MV-4-11 (cell line): ENCODE measurements at places on chromosomes 5 and 9.
A peak's percentile ranks its signal among the peaks of the same experiment; 100 is the strongest.

DNA sequence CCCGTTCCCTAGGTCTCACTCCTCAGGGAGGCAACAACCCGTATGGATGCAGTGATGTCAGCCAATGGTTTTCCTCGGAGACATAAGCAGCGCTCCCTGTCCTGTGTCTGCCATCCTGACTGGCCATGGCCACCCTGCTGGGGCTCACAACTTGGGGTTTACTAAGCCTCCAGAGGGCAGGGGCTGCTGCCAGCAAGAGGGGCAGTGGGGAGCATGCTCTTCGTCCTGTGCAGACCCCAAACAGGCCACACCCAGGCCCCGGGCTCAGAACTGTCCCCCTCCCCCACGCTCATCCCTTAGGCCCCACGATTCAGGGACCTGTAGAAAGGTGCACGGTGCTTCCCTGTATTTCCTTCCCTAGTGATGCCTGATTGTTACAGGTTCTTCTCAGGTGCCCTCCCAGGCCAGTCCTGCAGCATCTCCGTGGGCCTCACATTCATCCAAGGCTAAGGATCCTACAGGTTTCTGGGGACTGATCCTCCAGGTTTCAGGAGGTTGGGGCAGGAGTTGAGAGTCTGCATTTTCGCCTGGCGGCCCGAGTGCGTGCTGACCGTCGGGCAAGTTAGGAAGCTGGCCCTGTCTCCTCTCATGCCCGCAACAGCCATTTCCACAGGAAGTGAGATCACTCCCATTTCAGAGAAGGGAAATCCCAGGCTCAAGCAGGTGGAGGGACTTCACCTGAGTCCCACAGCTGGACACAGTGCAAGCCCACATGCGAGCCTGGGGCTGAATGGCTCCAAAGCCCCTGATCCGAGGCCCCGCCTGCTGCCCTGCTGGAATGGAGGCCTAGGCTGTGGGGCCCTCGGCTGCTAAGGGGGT is 217.6 kb downstream of the ROR2 start:
- DNase-seq, result no peak

DNA sequence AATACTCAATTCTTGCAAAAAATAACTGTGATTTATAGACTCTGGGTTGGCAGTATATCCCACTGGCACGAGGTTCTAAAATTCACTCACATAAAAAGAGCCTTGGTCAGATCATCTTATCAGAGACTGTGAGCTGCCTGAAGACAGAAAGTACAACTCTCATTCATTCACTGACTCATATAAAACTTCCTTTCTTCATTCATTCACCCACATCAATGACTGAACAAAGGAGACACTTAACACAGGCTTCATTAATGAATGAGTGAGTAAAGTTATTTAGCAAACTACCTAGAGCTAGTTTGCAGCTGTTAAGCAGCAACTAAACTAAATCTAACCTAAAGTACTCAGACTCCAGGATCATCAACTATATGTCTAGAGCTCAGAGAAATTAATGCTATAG is 214.7 kb downstream of the DENND1A start:
- no peak for DNase-seq

- DNase-seq, result no peak
Measured at GRCh38 chr5:116564756-116565490, 9.7 kb downstream of the SEMA6A start.

DNA sequence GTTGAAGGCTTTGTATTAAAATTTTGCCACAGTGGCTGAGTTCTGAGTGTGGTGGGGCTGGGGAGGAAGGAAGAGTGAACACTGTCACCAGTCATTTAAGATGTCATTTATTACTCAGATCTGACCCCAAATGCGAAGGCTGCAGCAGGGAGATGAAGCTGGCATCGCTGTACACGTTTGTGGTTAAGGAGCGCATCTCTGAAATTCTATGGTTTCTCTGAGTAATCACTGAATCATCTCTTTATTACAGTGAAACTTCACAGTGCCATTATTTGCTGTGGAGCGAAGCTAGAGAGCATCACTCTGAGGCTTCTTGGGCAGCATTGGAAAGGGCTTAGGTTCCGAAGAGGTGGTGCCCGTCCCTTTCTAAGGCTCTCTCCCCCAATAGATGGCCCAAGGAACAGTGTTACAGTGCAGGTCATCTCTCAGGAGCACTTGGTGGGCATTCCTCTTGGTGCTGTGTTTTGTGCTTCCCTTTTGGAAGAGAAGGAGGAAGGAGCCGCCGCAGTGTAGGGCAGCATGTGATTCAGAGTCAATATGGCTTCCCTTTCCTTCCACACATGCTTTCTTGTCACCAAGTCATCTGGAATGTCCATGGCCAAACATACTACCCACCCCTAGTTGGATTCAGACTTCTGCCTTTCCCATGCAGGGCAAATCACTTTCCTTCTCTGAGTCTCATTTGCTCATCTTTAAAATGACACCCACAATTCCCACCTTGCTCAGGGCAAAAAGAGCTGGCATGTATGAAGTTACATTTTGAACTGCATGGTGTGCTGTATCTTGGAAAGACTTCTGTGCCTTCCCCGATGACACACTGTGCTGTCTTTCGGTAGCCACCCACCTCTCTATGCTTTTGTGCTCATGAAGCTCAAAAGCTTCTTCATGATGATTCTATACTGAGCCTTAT is 9.3 kb upstream of the TEX48 start:
- DNase-seq, result peak; percentile 46

GRCh38 chr9:124035001-124035650 is 23.6 kb downstream of the LHX2 start:
- no peak for DNase-seq

GRCh38 chr9:82989929-82990328 is 73.0 kb downstream of the RASEF start:
- DNase-seq, result no peak

GRCh38 chr9:116504081-116504480 is 183.0 kb upstream of the TRIM32 start:
- DNase-seq, result no peak

DNA sequence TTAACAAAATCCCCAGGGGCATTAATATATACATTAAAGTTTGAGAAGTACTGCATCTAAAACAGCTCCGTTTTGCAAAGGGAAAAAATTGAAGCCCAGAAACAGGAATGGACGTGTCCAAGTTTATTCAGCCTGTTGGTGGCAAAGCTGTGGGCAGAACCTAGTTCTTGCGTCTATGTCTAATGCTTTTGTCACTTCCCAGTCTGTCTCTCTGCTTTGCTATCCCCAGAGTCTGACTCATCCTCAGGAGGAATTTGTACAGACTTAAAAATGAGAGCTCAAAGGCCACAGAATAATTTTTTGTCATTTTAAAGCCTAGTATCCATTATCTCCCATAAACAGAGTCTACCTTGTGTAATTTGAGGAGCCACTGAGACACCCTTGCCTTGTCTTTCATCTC is 330.9 kb upstream of the GRIA1 start:
- no peak for DNase-seq

- no peak for DNase-seq
Measured at GRCh38 chr5:2466966-2467365, 284.5 kb downstream of the IRX2 start.

- DNase-seq, result peak; percentile 96
Measured at GRCh38 chr5:77935506-77936364, 159.6 kb upstream of the TBCA start.

- no peak for DNase-seq
Measured at GRCh38 chr9:4382722-4383317, 83.0 kb upstream of the GLIS3 start.

DNA sequence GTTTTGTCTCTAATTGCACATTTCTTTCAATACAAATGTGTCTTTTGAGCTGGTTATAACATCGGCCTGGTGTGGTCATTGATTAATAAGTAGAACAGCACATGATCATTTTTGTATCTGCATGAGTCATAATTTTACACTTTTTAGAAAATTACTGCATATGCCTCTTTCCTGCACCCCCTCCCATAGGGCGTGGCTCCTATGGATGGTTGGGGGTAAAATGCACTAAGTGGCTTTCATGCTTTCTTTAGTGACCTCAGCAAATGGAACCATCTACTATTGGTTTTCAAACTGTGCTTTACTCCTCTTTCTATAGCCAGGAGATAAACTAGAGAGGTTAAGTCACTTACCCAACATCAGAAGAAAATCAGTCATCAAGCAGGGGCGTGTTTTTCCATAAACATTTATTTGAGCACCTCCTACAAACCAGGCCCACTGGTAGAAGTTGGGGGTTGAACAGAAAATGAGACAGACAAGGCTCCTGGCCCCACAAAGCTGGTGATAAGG is 3.8 kb downstream of the ANXA6 start:
- DNase-seq, result no peak

DNA sequence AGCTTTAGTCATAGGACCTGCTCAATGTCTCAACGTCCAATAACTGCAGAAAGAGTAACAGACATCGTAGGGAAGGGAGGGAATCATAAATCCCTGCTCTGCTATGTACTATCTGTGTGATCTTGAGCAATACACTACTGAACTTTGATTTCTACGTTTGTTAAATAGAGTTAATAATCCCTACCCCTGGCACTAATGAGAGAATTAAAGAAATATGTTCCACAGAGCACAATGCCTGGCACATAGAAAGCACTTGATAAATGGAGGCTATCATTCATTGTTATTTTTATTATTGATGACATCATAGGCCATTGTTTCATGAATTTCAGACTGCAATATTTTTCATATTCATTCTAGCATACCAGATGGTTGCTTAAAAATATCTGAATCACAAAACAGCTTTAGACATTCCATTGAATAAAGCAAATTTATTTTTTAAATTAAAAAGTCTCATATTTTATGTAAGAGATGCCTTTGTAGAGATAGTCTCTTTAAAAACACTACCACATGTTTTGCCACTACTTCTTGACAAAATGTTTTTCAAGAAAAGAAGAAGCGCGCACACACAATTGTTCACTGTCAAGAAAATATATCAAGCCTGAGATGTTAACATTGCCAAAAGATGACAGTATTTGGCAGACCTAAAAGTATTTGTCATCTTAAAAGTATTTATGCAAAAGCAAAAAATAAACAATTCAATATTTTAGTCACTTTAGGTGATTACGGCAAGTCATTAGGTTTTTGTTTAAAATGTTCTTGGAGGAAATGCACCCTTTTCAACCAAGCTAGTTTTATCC is 108.5 kb downstream of the EBF1 start:
- DNase-seq, result no peak

DNA sequence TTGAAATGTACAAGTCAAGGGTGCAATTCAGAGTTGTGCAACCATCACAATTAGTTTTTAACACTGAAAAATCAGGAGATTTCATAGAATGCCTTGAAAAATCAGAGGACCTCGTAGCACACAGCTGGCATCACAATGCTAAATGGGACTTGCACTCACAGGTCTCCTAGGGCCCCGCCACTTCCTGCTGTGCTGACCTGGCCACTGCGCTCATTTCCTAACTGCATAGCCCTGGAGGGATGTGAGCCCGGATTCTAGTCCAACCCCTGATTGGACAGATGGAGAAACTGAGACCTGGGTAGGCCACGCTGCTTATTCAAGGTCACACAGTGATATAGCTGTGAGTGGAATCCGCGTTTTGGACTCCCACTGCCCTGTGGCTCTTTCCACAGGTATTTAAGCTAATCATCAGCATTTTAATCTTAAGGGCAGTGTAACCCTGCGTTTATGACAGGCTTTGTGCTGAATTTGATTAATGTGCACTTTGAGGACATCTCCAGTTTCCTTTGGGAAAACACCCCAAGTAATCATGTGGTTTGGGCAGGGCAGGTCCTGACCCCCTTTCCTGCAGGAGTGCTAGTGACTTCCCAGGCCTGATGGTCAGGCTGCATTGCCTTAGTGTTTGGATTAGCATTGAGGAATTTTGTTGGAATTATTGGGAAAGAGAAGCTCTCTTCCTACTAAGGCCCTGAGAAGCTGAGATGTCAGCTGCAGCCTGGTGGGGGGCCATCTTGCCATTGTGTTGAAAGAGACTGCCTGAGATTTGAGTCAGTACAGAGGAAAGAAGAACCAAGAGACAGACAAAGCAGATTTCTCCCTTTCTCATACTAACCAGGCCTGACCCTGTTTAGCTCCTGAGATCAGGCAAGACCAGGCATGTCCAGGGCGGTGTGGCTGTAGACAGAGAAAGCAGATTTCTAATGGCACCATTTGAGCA is 36.2 kb downstream of the STC2 start:
- DNase-seq, result no peak

- DNase-seq, result peak; percentile 65
Measured at GRCh38 chr9:112546149-112547012, 59.8 kb downstream of the KIAA1958 start.

- DNase-seq, result no peak
Measured at GRCh38 chr5:11075035-11075805, 314.2 kb upstream of the DAP start.

DNA sequence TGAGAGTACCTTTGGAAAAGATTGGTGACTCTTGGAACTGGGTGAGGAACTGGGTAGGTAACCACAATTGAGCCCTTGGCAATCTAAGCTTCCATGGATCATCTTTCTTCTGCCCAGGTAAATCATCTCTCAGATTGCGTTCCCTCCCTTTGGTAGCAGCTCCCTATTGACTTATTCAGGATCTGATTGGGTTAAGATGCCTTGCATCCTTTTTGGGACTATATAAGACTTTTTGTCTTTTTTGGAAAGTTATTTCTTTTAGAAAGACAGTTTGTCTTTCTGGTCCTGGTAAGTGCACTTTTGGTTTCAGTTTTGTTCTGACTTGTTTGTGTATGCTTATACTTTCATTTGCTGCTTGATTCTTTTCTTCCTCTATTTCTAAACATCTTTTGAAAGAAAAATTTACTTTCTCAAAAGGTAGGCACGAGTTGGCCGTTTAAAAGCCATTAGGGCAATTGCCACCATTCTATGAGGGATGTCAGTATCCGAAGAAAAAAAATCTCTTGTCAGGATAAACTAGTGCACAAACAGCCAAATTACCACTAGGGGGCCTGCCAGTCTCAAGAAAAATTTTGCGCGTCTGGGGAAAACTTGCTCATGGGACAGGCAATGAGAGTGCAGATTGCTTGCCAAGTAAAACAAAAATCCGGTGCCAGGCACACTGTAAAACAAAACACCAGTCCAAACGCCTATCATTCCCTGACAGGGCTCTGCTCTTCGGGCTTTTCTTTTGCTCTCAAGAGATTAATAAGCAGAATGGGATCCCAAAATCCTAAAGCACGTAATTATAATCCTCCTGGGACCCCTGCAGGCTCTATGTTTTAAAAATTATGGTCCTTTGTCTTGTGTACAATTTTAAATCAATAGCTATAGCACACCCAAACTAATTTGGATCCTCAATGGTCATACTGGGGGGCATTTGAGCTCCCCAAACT is 12.8 kb downstream of the OR1J1 start:
- DNase-seq, result peak; percentile 59

- no peak for DNase-seq
Measured at GRCh38 chr5:98891591-98891990, 37.2 kb downstream of the CHD1 start.

GRCh38 chr9:5510989-5511388 is 658 bp downstream of the PDCD1LG2 start:
- DNase-seq, result no peak

GRCh38 chr5:143717400-143717799 is 94.6 kb upstream of the HMHB1 start:
- no peak for DNase-seq
